Cortex of kidney (tissue), 1 donor: ENCODE measurements at places on chromosomes 16 and 17.

DNA sequence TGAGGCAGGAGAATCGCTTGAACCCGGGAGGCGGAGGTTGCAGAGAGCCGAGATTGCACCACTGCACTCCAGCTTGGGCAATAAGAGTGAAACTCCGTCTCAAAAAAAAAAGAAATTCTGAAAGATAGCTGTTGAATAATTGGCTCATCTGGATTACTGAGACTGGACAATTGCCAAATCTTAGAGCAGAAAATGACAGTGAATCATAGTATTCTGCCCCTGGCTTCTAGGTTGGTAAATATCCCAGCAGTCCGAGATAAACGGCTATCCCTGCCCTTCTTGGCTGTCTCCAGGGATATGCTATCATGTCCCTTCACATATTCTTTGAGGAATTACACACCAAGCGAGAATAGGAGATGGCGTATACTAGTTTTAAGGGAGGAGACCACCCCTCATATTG, 35.5 kb upstream of the METTL16 start:
- DNase-seq: no peak

- DNase-seq: no peak
Measured at GRCh38 chr16:85617948-85618347, 4.8 kb downstream of the GSE1 start.

DNA sequence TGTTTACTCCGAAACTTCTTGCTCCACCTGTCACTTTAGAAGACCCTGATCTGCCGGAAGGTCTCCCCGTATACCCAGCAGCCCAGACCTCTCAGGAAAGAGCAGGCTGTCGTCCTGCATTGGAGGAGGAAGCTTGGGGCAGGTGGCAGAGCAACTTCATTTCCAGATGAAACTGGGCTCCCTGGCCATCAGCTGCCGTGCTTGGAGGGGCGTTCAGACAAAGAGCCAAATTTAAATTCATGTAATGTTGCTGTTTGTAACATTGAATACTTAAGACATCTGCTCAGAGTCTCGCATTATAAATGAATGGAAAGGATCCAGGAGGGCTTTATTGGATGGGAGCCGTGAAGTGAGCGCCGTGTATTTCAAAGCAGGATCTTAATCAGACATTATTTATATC, 628.5 kb downstream of the MAF start:
- DNase-seq: no peak

DNA sequence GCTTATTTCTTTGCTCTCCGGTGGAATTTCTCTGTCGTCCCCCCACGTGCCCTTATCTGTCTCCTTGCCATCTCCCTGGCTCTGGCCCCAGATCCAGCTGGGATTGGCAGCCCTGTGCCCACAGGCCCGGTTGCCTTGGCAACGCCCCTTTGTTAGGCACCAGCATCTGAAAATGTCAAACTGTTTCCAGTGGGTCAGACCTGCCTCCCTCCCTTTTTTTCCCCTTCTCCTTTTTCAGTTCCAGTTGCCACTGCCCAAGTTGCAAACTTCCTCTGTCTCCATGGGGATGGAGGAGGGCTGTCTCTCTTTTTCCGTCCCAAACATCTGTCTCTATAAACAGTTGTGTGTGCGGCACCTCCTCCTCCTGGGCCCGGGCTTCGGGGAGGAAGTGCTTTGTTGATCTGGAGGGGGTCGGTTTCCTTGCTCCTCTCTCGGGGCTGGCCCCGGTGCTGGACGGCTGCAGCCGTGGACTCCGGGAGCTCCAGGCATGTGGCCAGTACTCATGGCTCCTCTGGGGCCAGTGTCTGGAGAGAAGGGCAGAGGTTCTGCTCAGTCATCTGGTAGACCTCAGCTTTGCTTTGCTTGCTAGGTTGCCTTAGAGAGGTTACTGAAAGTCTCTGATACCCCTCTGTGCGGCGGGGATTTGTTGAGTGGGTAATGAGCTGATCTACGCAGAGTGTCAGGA, 35.3 kb downstream of the SOCS3 start:
- DNase-seq: no peak

GRCh38 chr17:13619462-13619861, 17.7 kb upstream of the HS3ST3A1 start:
- no peak for DNase-seq

GRCh38 chr16:9112844-9113186, 21.4 kb downstream of the HAPSTR1 start:
- no peak for DNase-seq
